ENCODE measurements at places on chromosomes 5 and 9. TPM values are rescaled to one million over a fixed set of nuclear protein-coding genes. Genes with fewer than 3 reads are reported as not detected.

DNA sequence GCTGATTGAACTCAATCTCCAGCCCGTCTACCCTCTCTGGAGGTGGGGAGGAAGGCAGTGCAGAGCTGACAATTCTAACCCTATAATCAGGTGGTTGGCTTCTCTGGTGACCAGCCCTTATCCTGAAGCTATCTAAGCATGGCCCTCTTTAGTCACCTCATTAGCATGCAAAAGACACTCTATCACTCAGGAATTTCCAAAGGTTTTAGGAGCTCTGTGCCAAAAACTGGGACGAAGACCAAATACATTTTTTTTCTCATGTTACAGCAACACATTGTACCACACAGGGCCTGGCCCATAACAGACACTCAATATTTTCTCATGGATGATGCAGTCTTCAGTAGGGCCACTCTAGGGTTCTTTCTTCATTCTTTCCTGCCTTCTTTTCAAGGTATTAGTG lies 118.8 kb upstream of the VLDLR start:
- no peak for DNase-seq

- no peak for DNase-seq
These were observed 147.6 kb downstream of the AUH start for GRCh38 chr9:91214086-91214485.

DNA sequence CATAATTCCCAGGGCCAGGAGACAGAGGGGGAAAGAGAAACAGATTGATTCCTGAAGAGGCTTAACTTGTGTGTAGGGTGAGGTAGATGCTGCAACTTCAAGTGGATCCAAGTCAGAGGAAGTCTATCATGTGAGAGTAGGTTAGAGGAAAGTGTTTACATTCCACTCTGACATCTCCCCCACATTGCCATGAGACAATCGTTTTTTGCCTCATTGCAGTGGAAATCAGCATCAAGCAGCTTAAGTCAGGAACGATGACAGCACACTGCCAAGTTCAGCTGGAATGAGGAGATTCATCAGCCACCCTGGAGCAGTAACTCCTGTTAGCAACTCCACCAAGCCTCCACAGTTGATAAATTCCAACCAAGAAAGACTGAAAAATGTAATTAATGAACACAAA lies 689.7 kb upstream of the MEF2C start:
- no peak for DNase-seq

- no peak for DNase-seq
These were observed 92.9 kb upstream of the OTULINL start for GRCh38 chr5:14488709-14489108.

DNA sequence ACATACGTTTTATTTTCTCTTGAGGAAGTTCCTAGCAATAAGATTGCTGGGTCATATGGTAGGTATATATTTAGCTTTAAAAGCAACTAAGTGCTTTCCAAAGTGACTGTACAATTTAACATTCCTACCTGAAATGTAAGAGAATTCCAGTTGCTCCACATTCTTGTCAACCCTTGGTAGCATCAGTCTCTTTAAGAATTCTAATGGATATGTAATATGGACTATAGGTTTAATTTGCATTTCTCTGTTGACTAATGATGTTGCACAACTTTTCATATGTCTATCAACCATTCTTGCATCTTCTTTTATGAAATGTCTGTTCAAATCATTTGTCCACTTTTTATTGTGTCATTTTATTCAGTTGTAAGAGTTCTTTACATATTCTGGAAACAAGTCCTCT lies 6.7 kb upstream of the RASEF start:
- DNase-seq = no peak

The DMRT2 gene
- polyA plus RNA-seq = 0.09 TPM

The INSL6 gene
- polyA plus RNA-seq = not detected
